ENCODE measurements at places on chromosomes 3 and 15. TPM values are rescaled to one million over a fixed set of nuclear protein-coding genes. Genes with fewer than 3 reads are reported as not detected.

Gene CADM2
- 0.13 TPM for total RNA-seq

Gene ACOX2
- total RNA-seq, result 6.6 TPM

Gene MESP2
- total RNA-seq, result 0.45 TPM

Gene LMAN1L
- total RNA-seq, result not detected

Gene TERC
- 86.6 TPM for total RNA-seq

Data from lower leg skin (tissue), 4 donors.